Colonic mucosa (tissue), 4 donors: ENCODE measurements at places on chromosomes 1 and 21. TPM values are rescaled to one million over a fixed set of nuclear protein-coding genes. Genes with fewer than 3 reads are reported as not detected.

The ZNF669 gene
- 6.2 TPM for total RNA-seq

The DNASE2B gene
- 1.2 TPM for total RNA-seq

The IFI44 gene
- 4.4 TPM for total RNA-seq

The LMOD1 gene
- total RNA-seq, result 7.6 TPM

The CDA gene
- 29.1 TPM for total RNA-seq

The LGR6 gene
- 1.6 TPM for total RNA-seq

The WRAP73 gene
- 19.9 TPM for total RNA-seq

GRCh38 chr1:178494569-178494971, 2.2 kb downstream of the CLEC20A start:
- H3K27me3 ChIP-seq, result no peaks in the 10 kb centered on the region
- no peak for DNase-seq
- H3K4me3 ChIP-seq, result no peak overlapping the region
- H3K4me1 ChIP-seq, result no peaks in the 10 kb centered on the region
- H3K27ac ChIP-seq, result no peak overlapping the region

GRCh38 chr1:162207862-162208261, 138.4 kb downstream of the NOS1AP start:
- H3K27ac ChIP-seq, result peak overlapping the region; percentile 82
- H3K4me3 ChIP-seq, result no peak overlapping the region
- H3K27me3 ChIP-seq, result no peaks in the 10 kb centered on the region
- H3K36me3 ChIP-seq, result no peaks in the 10 kb centered on the region
- no peak for DNase-seq

- no peaks in the 10 kb centered on the region for H3K4me1 ChIP-seq
- H3K4me3 ChIP-seq, result no peak overlapping the region
- H3K27me3 ChIP-seq, result no peaks in the 10 kb centered on the region
- H3K27ac ChIP-seq, result no peak overlapping the region
These were observed 167.2 kb upstream of the PDE4B start for GRCh38 chr1:65625528-65625927.

GRCh38 chr1:33056426-33056825, 19.7 kb upstream of the AK2 start:
- DNase-seq, result no peak
- H3K27me3 ChIP-seq, result no peaks in the 10 kb centered on the region
- H3K27ac ChIP-seq, result no peak overlapping the region
- H3K4me3 ChIP-seq, result no peak overlapping the region
- H3K4me1 ChIP-seq, result no peaks in the 10 kb centered on the region

DNA sequence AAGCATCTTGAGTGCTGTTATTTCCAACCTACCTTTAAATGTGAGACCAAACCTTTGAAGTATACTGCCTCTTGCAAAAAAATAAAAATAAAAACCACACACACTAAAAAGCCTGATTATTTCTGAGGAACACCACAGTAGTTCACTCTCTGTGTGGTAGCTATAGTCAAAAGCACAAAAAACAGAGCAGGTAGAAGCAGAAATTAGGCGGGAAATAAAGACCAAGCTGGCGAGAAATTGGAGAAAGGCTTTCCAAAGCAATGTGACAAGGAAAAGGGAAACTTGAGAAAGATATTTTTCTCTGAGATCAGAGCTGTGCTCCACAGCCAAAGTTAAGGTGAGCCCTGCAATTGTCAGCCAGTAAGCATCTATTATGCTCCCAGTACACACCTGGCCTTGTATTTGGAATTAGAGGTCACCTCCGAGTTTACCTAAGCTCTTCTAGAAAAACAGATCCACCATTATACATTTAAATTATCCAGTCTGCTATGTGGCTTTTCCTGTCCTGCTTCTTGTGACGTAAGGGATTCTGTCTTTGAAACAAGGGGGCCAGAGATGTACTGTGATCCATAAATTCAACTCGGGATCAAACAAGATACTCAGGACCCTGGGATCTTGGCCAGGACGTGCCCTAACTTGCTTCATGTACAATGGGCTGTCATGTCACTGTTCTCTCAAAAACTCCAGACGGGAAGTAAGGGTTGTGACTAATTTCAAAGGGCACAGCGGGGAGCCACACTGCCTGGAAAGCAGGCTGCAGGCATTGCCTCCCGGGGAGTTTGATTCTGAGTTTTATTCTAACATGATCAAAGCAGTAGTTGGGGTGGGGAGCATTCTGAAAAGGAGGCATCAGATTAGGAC, 39.8 kb upstream of the RAB4A start:
- H3K4me3 ChIP-seq, result no peak overlapping the region
- H3K27ac ChIP-seq, result no peak overlapping the region
- H3K27me3 ChIP-seq, result no peaks in the 10 kb centered on the region
- DNase-seq, result no peak
- H3K36me3 ChIP-seq, result no peaks in the 10 kb centered on the region

- H3K36me3 ChIP-seq, result no peaks in the 10 kb centered on the region
- H3K27me3 ChIP-seq, result no peaks in the 10 kb centered on the region
- H3K4me1 ChIP-seq, result no peaks in the 10 kb centered on the region
- peak; percentile 38 for DNase-seq
- H3K4me3 ChIP-seq, result no peak overlapping the region
These were observed 71.4 kb upstream of the RAB4A start for GRCh38 chr1:229199261-229200243.

GRCh38 chr1:205247130-205247921, 19.6 kb downstream of the TMCC2 start:
- H3K4me1 ChIP-seq, result no peaks in the 10 kb centered on the region
- no peaks in the 10 kb centered on the region for H3K36me3 ChIP-seq
- H3K4me3 ChIP-seq, result no peak overlapping the region
- no peak overlapping the region for H3K27ac ChIP-seq
- DNase-seq, result no peak
- H3K27me3 ChIP-seq, result no peaks in the 10 kb centered on the region

DNA sequence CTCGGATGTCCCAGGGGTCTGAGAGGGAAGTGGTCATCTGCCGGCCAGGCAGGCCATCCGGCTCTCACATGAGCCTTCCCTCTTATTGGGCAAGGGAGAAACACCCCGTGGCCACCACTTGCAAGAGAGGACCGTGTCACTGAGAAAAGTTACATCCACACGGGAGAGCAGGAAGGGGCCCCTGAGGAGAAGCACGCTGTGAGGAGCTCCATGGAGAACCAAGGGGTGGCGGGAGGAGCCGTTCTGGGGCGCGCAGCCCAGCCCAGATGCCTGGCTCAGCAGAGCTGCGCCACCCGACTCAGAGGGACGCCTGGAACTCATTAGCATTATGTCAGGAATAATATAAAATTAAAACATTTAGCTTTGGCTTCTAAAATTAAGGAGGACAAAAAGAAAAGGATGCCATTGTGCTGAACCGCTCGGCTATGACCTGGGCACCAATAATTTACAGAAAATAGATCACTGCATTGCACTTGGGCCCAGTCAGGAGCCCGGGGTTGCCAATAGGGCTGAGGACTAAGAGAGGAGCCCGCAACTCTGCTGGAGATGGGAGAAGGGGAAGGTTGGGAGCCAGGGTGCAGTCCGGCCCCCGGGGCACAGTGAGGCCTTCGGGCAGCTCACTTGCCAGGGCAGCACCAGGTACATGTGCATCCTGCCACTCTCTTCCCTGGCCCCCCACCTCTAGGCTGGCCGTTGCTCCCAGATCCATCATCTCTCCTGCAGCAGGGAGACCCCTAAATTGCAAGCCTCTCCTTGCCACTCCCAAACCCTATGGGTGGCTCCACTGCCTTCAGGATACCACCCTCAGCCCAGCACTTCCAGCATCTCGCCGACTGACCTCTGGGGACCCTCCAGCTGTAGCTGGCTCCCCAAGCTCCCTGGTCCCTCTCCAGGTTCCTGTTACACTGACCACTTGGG, 84.8 kb downstream of the DMRTB1 start:
- no peaks in the 10 kb centered on the region for H3K36me3 ChIP-seq
- DNase-seq, result no peak
- H3K4me3 ChIP-seq, result no peak overlapping the region
- H3K4me1 ChIP-seq, result no peaks in the 10 kb centered on the region
- H3K27me3 ChIP-seq, result no peaks in the 10 kb centered on the region
- no peak overlapping the region for H3K27ac ChIP-seq

GRCh38 chr1:192732787-192733186, 76.1 kb upstream of the RGS2 start:
- H3K36me3 ChIP-seq, result no peaks in the 10 kb centered on the region
- no peak overlapping the region for H3K4me3 ChIP-seq
- no peaks in the 10 kb centered on the region for H3K27me3 ChIP-seq
- H3K27ac ChIP-seq, result no peak overlapping the region
- H3K4me1 ChIP-seq, result no peaks in the 10 kb centered on the region

DNA sequence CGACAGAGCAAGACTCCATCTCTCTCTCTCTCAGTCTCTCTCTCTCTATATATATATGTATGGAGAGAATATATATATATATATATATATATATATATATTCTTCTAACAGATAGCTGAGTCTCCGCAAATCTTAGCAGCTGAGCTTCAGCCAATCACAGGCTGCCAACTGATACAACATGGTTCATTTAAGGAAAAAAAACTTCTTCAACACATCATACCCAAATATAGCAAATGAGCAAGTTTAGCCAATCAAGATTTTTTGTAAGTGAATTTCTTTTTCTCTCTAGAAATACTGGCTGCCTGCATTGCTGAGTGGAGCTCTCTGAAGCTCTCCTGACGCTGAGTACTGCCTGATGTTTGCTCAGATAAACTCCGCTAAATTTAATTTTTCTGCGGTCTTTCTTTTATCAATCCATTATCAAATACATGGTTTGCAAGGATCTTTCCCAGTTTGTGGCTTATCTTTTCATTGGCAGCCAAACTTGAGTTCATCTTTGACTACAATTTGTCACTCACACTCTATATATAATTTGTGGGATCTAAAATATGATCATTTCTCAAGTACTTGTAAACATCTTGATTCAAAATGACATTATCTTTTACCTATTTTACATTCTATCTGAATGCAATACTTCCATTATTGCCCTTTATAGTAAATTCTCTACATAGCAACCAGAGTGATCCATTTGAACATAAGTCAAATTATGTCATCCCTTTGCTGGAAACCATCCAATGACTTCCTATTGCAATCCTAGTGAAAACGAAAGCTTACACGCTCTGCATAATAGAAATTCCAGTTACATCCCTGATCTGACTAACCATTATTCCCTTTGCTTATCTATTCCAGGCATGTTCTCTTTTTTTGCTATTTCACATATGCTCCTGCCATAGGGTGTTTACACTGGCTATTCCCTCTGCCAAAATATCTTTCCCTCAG, 2131.7 kb downstream of the MRPL39 start:
- no peaks in the 10 kb centered on the region for H3K36me3 ChIP-seq
- H3K27me3 ChIP-seq, result no peaks in the 10 kb centered on the region
- H3K4me1 ChIP-seq, result no peaks in the 10 kb centered on the region
- no peak for DNase-seq

- no peaks in the 10 kb centered on the region for H3K4me1 ChIP-seq
- H3K36me3 ChIP-seq, result no peaks in the 10 kb centered on the region
- H3K27me3 ChIP-seq, result no peaks in the 10 kb centered on the region
- no peak overlapping the region for H3K4me3 ChIP-seq
- no peak overlapping the region for H3K27ac ChIP-seq
These were observed 36.3 kb downstream of the GPR161 start for GRCh38 chr1:168100315-168101002.

DNA sequence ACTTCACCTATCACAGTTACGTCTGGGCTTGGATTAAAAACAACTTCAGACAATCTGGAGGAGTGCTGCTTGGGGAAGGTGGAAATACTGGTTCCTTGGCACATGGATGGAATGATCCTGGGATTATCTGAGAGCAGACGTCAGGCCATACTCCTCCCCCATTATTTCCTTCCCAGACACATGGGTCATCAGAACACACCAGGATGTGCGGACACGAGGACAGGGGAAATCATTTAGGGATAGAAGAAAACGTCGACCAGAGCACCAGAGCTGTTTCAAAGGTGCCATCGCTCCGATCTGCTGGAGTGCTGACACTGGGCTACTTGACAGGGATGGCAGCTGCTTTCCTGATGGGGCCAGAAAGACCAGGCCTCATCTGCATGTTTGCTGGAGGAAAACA, 31.8 kb upstream of the ANGPTL7 start:
- H3K27me3 ChIP-seq, result no peaks in the 10 kb centered on the region
- DNase-seq, result no peak
- H3K27ac ChIP-seq, result no peak overlapping the region
- no peaks in the 10 kb centered on the region for H3K4me1 ChIP-seq

DNA sequence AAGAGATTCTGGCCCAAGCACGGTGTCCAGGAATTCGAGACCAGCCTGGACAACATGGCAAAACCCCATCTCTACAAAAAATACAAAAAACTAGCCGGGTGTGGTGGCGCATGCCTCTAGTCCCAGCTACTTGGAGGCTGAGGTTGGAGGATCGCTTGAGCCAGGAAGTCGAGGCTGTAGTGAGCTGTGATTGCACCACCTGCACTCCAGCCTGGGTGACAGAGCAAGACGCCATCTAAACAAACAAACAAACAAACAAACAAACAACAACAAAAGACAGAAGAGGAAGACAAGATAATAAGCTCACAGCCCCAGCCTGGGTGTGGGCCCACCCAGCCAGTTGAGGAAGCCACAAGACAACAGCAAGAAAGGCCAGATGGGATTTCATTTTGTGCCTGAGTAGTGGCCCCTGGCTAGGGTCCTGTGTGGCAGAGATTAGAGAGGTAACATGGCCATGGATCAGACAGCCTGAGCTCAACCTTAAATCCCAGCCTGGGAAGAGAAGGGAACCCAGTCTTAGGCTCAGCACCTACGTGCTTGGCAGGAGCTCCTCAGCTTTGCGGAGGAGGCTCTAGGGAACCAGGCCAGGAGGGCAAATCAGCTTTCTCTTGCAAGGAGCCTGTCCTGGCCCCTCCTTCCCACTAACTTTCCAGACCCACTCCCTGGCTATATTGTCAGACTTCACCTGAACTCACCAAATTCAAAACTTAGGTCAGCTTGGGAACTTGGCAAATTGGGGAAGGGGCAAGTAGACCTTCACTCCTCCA, 4.9 kb upstream of the BEST4 start:
- no peak for DNase-seq
- no peaks in the 10 kb centered on the region for H3K27me3 ChIP-seq
- H3K4me3 ChIP-seq, result no peak overlapping the region
- no peaks in the 10 kb centered on the region for H3K36me3 ChIP-seq

- H3K27ac ChIP-seq, result no peak overlapping the region
- no peaks in the 10 kb centered on the region for H3K36me3 ChIP-seq
- no peak for DNase-seq
- H3K4me3 ChIP-seq, result no peak overlapping the region
- H3K4me1 ChIP-seq, result peaks cover 9% of the 10 kb centered on the region
These were observed 20.0 kb upstream of the RD3 start for GRCh38 chr1:211511947-211512346.

- no peaks in the 10 kb centered on the region for H3K4me1 ChIP-seq
- H3K27me3 ChIP-seq, result no peaks in the 10 kb centered on the region
- no peak overlapping the region for H3K4me3 ChIP-seq
- H3K36me3 ChIP-seq, result no peaks in the 10 kb centered on the region
- DNase-seq, result peak; percentile 73
- H3K27ac ChIP-seq, result no peak overlapping the region
These were observed 28.5 kb downstream of the CNIH3 start for GRCh38 chr1:224644553-224645154.

DNA sequence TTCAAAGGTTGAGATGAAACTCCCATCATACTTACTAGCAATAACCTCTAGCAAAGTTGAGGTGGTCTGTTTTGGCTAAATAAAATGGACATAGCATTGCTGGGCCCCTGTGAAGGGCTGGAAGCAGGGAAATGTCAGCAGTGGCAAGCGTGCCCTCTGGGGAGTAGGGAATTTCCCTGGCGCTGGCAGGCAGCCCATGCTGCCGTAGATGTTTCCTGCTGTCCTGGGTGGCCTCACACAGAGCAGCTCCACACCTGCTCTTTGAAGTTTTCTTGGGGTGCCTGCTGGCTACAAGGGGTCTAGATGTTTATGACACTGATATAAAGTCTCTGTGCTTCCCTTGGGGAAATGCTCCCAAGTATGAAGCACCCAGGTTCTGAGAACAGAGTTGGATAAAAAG, 30.2 kb downstream of the ADARB1 start:
- H3K36me3 ChIP-seq, result no peaks in the 10 kb centered on the region
- H3K4me1 ChIP-seq, result peaks cover 13% of the 10 kb centered on the region
- DNase-seq, result peak; percentile 68
- H3K4me3 ChIP-seq, result no peak overlapping the region
- H3K27me3 ChIP-seq, result no peaks in the 10 kb centered on the region
